ENCODE measurements at places on chromosomes 12 and 14. TPM values are rescaled to one million over a fixed set of nuclear protein-coding genes. Genes with fewer than 3 reads are reported as not detected.

DNA sequence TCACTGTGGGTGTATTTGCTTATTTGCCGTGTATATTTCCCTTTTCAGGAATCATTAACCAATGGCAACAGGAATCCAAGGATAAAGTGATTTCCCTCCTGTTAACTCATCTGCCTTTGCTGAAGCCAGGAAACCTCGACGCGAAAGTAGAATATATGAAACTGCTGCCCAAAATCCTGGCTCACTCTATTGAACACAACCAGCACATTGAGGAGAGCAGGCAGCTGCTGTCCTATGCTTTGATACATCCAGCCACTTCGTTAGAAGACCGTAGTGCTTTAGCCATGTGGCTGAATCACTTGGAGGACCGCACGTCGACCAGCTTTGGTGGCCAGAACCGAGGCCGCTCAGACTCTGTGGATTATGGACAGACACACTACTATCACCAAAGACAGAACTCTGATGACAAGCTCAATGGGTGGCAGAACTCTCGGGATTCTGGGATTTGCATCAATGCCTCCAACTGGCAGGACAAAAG, 135.1 kb downstream of the SAMD4A start:
- H3K36me3 ChIP-seq: peaks cover 21% of the 10 kb centered on the region
- no peaks in the 10 kb centered on the region for H3K27me3 ChIP-seq
- no peak overlapping the region for H3K4me3 ChIP-seq
- H3K4me1 ChIP-seq: no peaks in the 10 kb centered on the region

The RPGRIP1 gene
- not detected for total RNA-seq

The WIF1 gene
- total RNA-seq: not detected

- H3K27me3 ChIP-seq: no peaks in the 10 kb centered on the region
- no peaks in the 10 kb centered on the region for H3K36me3 ChIP-seq
- no peak for DNase-seq
- no peak overlapping the region for H3K27ac ChIP-seq
- no peak overlapping the region for H3K4me3 ChIP-seq
- H3K4me1 ChIP-seq: peaks cover 3% of the 10 kb centered on the region
These were observed 170.8 kb downstream of the SNAPC1 start for GRCh38 chr14:61932974-61933373.

DNA sequence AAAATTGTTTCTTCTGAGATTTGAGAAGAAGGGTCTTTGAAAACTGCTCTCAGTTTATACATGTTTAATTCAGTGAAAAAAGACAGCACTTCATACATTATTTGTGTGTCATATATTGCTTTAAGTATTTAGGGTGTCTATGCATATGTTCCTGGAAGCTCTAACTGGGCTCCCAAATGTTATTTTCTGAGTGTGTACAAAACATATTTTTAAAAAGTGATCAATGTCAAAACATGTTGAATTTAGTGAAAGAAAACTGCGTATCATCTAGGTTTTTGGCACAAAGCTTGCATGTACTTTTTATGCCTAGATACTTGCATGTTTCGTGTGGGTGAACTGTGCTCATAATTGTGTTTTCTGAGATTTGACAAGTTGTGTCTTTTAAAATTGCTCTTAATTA, 81.6 kb downstream of the ASCL4 start:
- no peaks in the 10 kb centered on the region for H3K36me3 ChIP-seq
- DNase-seq: no peak
- H3K4me3 ChIP-seq: no peak overlapping the region
- H3K27ac ChIP-seq: no peak overlapping the region

DNA sequence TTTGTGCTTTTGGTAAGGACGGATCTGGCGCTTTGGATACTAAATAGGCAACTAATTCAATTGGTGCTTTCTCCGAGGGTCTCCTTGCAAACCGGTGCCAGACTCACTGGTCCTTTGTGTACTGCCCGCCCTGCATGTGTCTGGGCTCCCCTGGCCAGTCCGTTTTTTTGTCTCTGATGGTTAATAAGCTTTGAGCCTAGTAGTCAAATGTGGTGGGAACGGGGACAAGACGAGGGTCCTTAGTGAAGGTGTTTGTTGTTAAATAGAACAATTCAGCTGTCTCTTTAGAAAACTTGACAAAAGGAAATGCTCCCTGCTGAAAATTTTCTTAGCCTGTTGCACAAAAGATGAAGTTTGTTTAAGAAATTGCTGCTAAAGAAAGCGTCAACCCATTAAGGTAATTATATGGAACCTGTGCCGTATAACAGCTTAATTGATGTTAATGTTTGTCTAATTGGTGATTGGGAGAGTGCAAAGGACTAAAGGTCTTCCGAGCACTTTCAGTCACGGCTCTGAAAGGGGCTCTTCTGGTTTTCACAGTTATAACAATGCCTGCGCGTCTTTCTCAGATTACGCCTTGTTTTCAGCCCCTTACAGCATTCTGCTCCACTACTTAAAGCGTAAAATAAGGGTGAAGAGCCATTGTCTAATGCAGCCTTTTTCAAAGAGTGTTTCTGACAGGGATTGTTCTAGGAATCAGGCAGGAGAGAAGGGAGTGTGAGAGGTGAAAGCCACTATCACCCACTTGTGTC, 537.4 kb downstream of the PRKD1 start:
- H3K4me3 ChIP-seq: no peak overlapping the region
- DNase-seq: no peak
- H3K27me3 ChIP-seq: no peaks in the 10 kb centered on the region
- no peaks in the 10 kb centered on the region for H3K36me3 ChIP-seq

- H3K36me3 ChIP-seq: no peaks in the 10 kb centered on the region
These were observed at the start of gene SDSL for GRCh38 chr12:113422030-113422885. Gene SDSL (plus strand): TSS chr12:113422380. CDS start chr12:113427983, 5,603 bp downstream.

DNA sequence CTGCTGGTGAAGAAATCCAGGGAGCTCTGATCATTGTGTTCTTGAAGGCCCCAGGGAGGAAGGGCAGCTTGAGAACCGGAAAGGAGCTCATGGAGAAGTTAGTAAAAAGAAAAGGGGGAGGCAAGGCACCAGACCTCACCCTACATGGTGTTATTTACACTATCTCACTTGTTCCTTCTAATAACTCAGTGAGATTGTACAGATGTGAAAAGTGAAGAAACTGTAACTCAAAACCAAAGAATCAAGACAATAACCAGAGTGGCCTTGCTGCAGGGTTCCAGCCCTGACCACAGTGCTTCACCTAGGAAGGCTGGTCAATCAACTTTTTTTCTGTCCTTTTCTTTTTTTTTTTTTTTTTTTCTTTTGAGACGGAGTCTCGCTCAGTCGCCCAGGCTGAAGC, 353.6 kb downstream of the TMTC2 start:
- no peaks in the 10 kb centered on the region for H3K27me3 ChIP-seq
- H3K4me1 ChIP-seq: no peaks in the 10 kb centered on the region
- H3K4me3 ChIP-seq: no peak overlapping the region
- no peak for DNase-seq

- DNase-seq: no peak
- H3K27ac ChIP-seq: no peak overlapping the region
- no peaks in the 10 kb centered on the region for H3K4me1 ChIP-seq
- no peak overlapping the region for H3K4me3 ChIP-seq
These were observed 24.7 kb downstream of the DUSP6 start for GRCh38 chr12:89327486-89328094.

GRCh38 chr14:106436310-106436905, 910.0 kb downstream of the TMEM121 start:
- H3K27me3 ChIP-seq: no peaks in the 10 kb centered on the region
- peak; percentile 52 for DNase-seq
- H3K36me3 ChIP-seq: no peaks in the 10 kb centered on the region
- H3K4me1 ChIP-seq: no peaks in the 10 kb centered on the region
- no peak overlapping the region for H3K27ac ChIP-seq

- no peak overlapping the region for H3K27ac ChIP-seq
- H3K36me3 ChIP-seq: no peaks in the 10 kb centered on the region
- no peak overlapping the region for H3K4me3 ChIP-seq
- H3K27me3 ChIP-seq: no peaks in the 10 kb centered on the region
- no peaks in the 10 kb centered on the region for H3K4me1 ChIP-seq
These were observed 11.4 kb downstream of the GLT1D1 start for GRCh38 chr12:128864516-128865186.
